ENCODE measurements at places on chromosomes 5 and 9.

DNA sequence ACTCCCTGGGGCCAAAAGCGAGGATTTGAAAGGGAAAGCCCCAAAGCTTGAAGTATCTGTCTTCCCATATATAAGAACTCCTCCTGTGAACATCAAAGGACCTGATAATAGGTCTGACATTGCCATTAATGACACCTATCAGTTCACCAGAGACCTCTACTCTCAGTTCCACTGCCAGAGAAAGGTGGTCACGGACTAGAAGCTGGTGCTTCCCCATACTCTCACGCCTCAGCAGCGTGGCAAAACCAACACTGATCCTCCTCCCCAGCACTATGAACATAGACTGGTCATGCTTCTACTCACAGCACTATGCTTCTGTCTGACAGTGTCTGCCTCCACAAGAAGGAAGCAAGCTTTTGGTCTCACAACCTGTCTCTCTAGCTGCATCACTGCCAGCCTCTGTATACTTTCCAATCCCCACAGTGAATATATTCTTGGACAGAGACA lies 37.9 kb downstream of the NRG2 start:
- DNase-seq = no peak

- DNase-seq = no peak
Measured at GRCh38 chr5:133828722-133829121, 139.7 kb downstream of the C5orf15 start.

GRCh38 chr5:102873379-102873932 lies 118.4 kb downstream of the PAM start:
- no peak for DNase-seq

GRCh38 chr5:141199359-141200235 lies at the start of gene PCDHB11:
TSS of gene PCDHB11 (plus strand) at chr5:141199627. CDS start at chr5:141199775, 148 bp downstream.
- no peak for DNase-seq

DNA sequence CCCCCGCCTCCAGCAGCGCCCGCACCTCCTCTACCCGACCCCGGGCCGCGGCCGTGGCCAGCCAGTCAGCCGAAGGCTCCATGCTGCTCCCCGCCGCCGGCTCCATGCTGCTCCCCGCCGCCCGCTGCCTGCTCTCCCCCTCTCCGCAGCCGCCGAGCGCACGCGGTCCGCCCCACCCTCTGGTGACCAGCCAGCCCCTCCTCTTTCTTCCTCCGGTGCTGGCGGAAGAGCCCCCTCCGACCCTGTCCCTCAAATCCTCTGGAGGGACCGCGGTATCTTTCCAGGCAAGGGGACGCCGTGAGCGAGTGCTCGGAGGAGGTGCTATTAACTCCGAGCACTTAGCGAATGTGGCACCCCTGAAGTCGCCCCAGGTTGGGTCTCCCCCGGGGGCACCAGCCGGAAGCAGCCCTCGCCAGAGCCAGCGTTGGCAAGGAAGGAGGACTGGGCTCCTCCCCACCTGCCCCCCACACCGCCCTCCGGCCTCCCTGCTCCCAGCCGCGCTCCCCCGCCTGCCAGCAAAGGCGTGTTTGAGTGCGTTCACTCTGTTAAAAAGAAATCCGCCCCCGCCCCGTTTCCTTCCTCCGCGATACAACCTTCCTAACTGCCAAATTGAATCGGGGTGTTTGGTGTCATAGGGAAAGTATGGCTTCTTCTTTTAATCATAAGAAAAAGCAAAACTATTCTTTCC lies 19.3 kb downstream of the CDKN2A start:
- DNase-seq = peak; percentile 71

DNA sequence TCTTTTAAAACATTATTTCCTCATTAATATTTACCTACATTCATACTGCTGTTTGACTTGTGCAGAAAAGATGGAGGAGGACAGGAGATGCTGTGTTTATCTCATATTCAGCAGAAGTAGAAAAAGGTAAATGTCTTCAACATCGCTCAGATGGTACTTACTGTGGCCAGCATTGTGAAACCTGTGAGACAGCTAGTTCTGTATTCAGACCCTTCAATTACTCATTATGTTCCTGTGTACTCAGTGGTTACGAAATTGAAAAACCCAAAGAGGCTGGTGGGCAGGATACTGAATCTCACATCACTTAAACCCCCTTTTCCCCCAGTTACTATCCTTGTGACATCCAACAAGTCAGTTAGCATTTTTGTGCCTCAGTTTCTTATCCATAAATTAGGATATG lies 216.0 kb downstream of the KDM4C start:
- DNase-seq = no peak

DNA sequence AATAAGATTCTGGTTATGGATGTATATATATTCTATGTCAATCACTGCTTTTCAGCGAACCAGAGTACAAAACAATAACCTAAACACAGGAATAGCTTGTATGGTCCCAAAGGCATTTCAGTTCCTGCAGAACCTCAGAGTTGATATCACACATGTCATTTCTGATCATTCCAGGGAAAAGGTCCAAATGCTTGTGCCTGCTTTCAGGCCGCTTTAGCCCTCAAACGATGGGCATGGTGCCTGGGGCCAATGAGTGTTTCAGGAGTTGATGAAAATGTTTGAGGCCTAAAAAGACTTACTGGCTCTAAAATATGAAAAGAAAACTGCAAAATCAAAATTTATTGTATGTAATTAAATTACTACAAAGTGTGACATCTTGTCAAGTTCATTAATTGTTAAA lies 22.8 kb downstream of the ANGPTL2 start:
- no peak for DNase-seq

- DNase-seq = no peak
Measured at GRCh38 chr5:160209917-160210316, 19.4 kb upstream of the FABP6 start.

GRCh38 chr5:132746954-132747615 lies at the start of gene CCNI2:
TSS of gene CCNI2 (plus strand) at chr5:132747426. CDS start at chr5:132747496, 70 bp downstream.
- peak; percentile 75 for DNase-seq
